ENCODE measurements at places on chromosomes 1 and 21. TPM values are rescaled to one million over a fixed set of nuclear protein-coding genes. Genes with fewer than 3 reads are reported as not detected.

DNA sequence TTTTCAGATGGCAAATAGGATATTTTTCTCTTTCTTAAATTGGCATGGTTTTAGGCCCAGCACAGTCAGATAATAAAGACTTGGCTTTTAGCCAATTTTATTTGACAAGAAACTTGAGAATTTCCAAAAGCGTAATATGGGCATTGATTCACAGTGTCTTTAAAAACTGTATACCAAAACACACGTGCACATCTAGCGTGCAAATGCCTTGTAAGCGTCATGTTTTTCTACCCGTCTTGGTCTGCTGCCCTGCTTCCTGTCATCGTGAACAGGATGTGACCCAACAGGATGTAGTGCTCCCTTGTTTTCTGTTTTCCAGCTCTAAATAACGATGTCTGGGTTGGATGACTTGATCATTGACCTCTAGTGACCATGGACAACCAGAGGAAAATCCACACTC is 24.7 kb upstream of the SLC44A3 start:
- DNase-seq, result no peak

GRCh38 chr1:154969860-154970452 is 591 bp downstream of the SHC1 start:
- no peak for DNase-seq

The PIP5K1A gene
- total RNA-seq, result 39.5 TPM

The SLC44A3 gene
- 1.1 TPM for total RNA-seq
